ENCODE measurements at places on chromosomes 1 and 21.

DNA sequence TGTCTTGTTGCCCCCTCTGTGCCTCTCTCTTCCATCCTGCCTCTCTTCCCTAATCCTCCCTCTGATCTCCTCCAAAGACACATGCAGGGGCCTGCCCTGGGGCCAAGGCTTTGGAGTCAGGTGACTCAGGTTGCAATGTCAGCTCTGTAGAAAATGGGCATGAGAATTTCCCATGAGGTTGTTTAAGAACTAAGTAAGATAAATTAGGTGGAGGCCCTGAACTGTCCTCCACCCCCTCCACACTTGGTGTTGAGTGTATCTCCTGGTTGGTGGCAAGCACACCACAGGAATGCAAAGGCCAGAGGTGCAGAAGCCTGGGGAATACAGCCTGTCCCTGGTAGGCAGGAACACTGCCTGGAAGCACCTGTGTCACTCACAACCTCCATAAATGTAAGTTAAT is 63.9 kb upstream of the GRIK3 start:
- DNase-seq, result no peak

DNA sequence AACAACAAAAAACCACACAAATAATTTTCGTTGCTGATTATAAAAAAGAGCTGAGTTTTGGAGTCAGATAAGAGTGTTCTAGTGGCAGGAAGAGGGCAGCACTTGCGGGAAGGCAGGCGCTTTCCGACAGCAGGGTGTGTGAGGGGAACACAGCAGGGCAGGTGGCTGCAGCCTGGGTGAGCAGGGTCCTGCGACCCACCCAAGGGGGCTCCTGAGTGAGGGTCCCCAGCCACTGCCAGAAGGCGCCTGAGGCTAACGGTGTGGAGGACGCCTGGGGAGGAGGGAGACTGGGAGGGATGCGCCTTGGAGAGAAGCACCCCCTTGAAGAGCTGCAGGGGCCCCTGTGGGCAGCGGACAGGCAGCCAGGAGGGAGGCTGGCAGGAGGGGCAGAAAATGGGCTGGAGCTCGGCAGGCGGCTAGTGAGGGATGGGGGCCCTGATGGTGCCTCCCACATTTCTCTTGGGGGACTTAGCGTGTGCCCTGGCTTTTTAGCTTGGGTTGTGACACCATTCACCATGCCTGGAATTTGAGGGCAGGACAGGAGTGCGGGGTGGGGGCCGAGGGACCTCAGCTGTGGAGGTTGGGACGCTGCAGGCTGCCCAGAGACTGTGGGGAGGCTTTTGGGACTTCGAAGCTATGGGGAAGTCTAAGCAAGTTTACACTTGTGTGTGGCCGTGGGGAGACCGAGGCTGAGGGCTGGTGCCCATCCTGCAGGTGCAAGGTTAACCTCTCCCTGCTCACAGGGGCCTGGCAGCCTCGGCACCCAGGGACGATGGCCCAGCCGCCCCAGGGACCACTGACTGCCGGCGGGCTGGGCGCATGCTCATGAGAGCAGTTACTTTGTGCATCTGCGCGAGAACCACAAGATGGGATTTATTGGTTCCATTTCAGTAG is 111.4 kb downstream of the SIK1 start:
- DNase-seq, result peak; percentile 43

- no peak for DNase-seq
Measured at GRCh38 chr1:92459871-92460320, 26.8 kb downstream of the GFI1 start.

DNA sequence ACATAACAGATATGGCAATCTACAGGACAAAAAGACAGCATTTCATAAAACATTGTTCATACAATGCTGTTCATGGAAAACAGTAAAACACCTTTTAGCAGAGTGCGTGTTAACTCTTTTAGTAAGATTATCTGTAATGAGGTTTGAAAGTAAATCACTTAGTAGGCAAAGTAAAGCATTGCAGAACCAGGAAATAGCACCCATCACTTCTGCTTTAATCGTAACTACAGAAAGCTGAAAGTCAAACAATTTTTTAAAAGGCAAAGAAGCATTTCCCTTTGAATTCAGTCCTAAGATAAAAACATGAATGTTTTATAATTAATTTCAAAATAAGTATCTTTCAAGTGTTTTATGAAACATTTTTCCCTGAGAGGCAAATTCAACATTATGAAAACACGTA is 63.3 kb upstream of the RNF11 start:
- no peak for DNase-seq

DNA sequence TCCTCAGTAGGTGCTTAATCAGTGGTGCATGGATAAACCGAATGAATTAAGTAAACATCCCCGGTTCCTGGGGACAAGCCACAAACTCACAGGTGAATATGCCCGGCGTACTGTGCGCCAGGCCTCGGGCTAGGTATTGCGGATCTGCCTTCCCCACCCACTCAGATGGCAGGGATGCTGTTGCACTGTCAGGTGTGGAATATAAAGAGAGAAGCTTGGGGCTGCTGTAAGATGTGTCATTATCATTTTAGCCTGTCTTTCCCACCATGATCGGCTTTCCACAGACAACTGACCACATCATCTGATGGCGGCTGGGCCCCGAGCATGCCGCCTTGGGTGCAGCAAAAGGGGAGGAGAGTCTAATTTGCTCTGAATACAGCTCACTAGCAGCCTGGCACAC is 45.4 kb upstream of the LRP8 start:
- DNase-seq, result no peak

Measured in T-cell (primary cell).